Iris pigment epithelial cell (primary cell): ENCODE measurements at places on chromosomes 13 and 19.

GRCh38 chr19:38290631-38291147 lies 13.4 kb upstream of the C19orf33 start:
- DNase-seq, result peak; percentile 89

DNA sequence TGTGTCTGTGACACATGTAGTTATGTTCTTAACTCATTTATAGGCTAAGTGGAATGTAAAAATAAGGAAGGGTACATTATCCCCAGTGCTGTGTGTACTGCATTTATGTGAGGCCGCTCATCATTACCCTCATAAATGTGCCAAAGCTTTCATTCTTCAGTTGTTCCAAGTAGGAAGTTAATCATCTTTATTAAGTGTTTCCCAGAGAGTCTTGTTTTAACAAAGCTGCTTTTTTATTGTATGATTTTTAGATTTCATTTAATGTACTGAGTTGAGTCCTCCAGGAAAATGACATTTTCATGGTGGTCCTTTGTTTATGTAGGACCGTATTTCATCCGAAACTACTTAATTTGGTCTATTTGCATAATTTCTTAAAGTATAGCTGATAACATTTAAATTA lies 379.8 kb downstream of the DLEU7 start:
- DNase-seq, result no peak

- DNase-seq, result no peak
These were observed 6.7 kb downstream of the ZNF708 start for GRCh38 chr19:21322528-21322927.

DNA sequence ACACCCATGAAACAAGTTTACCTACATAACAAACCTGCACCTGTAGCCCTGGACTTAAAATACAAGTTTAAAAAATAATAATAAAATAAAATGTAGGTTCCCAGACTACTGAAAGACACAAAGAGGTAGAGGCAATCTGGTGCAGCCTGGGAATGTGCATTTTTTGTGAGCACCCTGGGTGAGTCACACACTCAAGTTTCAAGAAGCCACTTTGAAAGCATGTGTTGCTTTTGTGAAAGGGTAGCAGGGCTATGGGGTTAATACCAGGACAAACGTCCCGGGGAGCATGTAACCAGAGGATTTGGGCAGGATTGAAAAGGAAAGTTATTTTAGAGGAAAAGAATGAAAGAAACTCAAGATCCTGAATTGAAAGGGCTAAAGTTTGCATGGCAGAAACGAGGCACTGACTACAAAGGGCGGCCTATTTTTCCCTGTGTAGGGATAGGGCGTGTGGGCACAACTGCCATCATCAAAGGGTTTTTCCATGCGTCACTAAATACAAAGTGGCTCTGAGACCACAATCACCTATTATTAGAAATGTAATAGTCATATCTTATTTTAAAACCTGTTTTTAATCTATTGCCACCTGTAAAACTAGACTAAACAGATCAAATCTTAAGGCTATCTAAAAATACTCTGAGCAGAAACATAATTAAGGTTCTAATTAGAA lies 314.9 kb downstream of the COG6 start:
- DNase-seq, result no peak

DNA sequence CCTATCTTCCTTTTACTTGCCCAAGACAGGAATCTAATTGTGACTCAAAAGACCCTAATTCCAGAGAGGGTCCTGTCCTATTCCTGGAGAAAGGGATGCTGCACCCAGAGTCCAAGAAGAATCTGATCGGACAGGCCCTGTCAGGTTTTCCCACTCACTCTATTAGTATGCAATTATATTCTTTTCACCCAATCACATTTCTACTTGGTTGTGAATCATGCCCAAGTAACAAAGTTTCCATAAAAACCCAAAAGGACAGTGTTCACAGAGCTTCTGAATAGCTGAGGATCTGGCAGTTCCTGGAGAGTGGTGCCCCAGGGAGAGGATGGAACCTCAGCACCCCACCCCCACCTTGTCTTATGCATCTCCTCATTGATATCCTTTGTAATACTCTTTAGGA lies 135.3 kb upstream of the SLITRK5 start:
- no peak for DNase-seq

DNA sequence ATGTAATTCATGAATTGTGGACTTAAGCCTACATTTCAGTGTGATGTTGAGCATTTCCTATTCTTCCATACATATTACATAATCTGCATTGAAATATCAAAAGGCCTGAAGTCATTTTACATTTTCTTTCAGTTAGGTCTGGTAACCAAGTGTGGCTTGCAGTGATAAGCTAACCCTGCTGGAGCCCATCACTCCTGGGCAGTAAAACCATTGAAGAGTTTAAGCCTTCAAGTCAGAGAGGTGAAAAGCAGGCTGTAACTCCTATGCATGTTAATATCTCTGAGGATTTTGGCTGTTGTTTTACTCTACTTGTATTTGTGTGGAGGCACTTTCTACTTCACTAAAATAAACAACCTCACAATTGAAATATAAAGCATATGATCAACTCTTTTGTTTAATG lies 248.8 kb downstream of the SLITRK5 start:
- DNase-seq, result no peak

DNA sequence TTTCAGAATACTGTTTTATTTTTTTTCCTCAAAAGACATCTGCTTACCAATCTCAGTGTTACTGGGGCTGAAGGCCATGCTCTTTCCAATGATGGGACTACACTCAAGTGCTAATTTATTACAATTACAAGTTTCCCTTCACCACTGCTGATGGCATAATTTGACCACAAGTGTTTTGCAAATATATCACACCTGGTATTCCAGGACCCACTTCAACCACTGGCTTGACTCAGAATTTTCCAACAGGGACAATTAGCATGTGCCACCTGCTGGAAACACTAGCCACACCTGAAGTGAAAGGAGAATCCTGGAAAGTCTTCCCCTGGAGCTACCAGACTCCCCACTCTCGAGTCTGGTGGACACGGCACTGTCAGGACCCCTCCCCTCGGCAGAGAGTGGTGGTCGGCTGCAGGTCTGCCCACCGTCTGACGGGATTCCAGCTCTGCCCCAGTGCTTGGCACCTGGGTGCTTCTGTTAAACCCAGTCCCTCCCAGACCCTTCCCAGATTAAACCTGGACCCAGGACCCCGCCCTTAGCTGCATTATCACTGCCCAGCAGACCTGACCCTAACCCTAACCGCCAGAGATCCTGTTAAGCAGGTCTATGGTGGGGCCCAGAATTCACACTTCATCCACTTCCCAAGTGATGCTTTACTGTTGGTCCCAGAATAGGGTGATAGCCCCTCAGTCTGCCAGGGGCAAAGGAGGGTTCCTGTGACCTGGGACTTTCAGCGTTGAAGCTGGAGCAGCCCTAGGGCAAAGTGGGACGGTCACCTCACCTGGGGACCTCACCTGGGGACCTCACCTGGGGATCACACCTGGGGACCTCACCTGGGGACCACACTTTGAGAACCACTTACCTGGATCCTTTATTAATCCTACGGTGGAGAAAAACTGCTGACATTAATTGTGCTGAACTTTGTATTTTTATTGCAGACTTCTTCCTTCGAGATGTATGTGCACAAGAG lies 17.6 kb upstream of the RASA3 start:
- DNase-seq, result no peak

DNA sequence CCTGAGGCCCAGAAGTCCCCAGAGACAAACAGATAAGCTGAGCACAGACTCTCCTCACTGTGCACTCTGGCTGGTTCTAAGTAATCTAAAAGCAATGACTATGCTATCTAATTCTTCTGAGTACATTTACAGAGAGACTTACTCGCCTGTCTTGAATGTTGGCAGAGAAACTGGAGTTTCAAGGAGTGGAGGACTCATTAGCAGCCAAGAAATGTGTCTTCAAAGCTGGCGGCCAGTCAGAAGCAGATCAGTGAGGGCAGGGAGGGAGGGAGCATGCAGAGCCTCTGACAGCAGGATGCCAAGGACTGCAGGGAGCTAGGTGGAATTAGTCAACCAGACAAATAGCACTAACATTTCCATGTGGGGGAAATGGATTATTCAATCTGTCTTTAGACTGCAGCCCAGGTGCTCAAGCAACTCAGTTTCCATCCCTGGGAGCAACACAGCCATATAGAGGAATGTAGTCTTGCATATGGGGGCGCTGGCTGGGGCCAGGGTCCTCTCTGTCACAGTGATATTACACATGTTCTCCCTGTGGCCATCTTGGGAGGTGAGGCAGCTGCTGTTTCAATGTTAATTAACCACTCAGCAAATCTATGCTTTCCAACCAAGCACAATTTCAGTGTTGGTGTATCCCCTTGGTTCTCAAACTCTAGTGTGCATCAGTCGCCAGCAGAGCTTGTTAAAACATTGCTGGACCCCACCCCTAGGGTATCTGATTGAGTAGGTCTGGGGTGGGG lies 97.9 kb downstream of the CCNA1 start:
- DNase-seq, result peak; percentile 41

DNA sequence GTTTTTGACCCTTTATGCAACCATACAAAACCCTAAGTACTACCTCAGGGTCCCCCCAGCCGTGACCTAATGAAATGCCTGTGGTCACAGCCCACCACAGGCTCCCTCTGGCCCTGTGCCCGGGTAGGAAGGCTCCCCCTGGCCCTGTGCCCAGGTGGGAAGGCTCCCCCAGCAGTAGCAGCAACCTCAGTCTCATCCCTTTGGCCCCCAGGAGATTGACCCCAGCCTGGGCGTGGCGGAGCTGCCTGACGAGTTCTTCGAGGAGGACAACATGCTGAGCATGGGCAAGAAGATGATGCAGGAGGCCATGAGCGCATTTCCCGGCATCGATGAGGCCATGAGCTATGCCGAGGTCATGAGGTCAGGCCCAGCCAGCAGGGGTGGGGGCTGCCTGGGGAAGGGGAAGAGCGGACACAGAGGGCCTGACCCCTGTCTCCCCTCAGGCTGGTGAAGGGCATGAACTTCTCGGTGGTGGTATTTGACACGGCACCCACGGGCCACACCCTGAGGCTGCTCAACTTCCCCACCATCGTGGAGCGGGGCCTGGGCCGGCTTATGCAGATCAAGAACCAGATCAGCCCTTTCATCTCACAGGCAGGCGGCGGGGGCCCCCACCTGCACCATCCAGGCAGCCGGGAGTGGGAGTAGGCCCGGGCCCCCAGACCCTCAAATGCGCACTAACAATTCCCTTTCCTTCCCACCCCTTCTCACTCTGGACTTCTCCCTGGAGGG lies 6.3 kb upstream of the BEST2 start:
- peak; percentile 77 for DNase-seq

DNA sequence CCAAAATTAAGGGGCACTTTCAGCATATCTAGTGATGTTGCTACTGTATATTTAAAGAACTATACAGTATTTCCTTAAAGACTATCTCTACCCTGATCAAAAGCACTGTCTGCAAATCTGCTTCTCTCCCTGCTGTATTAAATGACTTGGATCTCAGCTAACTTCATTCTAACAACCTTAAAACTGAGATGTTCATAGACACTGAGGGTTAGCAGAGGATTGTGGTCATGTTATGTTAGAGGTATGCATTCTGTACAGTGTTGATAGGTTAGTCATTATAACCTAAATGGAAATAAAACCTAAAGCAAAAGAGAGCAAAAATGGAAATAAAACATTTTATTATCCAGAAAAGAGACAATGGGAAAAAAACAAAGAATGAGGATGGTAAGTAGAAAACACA lies 9.9 kb downstream of the GPR183 start:
- peak; percentile 50 for DNase-seq

- DNase-seq, result no peak
These were observed 598.7 kb upstream of the SPRY2 start for GRCh38 chr13:80939581-80939980.

- no peak for DNase-seq
These were observed 955.6 kb downstream of the PCDH17 start for GRCh38 chr13:58587183-58587582.

GRCh38 chr13:104937881-104938280 lies 1597.6 kb downstream of the EFNB2 start:
- peak; percentile 32 for DNase-seq

DNA sequence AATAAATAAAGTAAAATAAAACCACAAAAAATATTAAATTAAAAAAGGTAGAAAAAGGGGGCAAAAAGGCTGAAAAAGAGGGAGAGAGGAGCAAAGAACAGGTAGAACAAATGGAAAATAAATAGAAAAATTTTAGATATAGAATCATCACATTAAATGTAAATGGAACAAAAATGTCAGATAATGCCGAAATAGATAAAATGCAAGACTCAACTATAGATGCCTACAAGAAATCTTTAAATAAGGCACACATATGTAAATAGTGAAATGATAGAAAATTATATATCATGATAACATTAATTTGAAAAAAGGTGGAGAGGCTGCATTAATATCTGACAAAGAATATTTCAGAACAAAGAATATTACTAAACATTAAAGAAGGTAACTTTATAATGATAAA lies 477.1 kb upstream of the SPRY2 start:
- no peak for DNase-seq

DNA sequence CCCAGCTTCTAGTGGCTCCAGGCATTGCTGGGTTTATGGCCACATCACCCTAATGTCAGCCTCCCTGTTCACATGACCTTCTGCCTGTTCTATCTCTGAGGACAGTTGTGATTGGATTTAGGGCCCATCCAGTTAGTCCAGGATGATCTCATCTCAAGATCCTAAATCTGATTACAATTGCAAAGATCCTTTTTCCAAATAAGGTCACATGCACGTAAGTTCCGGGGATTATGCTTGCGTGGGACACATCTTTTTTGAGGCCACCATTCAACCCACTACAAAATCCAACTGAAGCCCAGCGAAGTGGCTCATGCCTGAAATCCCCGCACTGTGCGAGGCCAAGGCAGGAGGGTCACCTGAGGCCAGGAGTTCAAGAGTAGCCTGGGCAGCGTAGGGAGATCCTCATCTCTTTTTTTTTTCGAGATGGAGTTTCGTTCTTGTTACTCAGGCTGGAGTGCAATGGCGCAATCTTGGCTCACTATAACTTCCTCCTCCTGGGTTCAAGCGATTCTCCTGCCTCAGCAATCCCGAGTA lies 12.3 kb downstream of the PLD3 start:
- no peak for DNase-seq
